ENCODE measurements at places on chromosomes 3 and 15.

GRCh38 chr15:61102281-61102680, 126.8 kb downstream of the RORA start:
- no peak for DNase-seq

- peak; percentile 40 for DNase-seq
Measured at GRCh38 chr15:71599418-71600151, 210.8 kb upstream of the NR2E3 start.

- no peak for DNase-seq
Measured at GRCh38 chr3:113534365-113534764, 2.0 kb downstream of the SIDT1 start.

- DNase-seq = no peak
Measured at GRCh38 chr3:16430717-16431630, 82.5 kb downstream of the RFTN1 start.

- no peak for DNase-seq
Measured at GRCh38 chr3:42667096-42667522, 13.6 kb downstream of the ZBTB47 start.

DNA sequence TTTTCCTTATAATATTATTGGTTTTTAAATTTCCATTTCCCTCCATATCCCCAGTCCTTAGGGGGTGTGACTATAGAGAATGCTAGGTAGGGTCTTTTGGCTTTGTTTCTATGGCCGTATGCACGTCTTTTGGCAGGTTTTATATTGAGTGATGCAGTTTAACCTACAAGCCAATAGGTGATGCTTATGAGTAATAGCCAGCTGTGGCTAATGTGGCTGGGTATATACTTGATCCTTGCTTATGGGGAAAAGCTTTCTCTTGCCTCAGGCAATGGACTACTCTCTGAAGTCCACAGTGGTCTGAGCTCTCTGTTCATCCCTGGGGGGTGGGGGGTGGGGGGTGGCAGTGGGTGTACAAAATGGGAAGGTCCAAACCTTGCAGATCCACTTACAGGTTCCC, 223.9 kb downstream of the MFSD1 start:
- no peak for DNase-seq

GRCh38 chr3:28198974-28199373, 42.4 kb upstream of the CMC1 start:
- DNase-seq = no peak

GRCh38 chr15:57272771-57273357, 103.4 kb upstream of the CGNL1 start:
- no peak for DNase-seq

DNA sequence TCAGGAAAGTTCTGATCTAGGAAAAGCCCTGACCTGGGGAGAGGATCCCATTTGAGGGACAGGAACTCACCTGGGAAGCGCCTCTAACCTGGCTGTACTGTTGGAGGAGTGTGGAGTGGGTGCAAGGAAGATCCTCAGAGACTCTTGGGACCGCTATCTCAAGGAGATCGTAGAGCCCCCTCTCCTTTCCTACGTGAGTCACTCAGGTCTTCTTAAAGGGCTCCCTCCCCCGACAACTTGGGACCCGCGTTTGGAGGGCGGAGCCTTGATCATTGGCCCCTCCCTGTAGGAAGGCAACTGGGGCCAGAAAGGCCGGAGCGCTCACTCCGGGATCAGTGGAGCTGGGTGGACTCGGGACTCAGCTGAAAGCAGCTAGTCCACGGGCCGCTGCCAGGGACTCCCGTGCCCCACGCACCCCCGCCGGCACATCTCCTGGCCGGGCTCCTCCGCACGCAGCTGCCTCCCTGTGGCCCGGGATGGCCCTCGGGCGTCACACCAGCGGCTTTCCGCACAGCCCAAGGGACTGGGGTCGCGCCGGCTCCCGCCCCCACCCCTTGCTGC, 520 bp downstream of the SLC26A6 start:
- DNase-seq = peak; percentile 28

DNA sequence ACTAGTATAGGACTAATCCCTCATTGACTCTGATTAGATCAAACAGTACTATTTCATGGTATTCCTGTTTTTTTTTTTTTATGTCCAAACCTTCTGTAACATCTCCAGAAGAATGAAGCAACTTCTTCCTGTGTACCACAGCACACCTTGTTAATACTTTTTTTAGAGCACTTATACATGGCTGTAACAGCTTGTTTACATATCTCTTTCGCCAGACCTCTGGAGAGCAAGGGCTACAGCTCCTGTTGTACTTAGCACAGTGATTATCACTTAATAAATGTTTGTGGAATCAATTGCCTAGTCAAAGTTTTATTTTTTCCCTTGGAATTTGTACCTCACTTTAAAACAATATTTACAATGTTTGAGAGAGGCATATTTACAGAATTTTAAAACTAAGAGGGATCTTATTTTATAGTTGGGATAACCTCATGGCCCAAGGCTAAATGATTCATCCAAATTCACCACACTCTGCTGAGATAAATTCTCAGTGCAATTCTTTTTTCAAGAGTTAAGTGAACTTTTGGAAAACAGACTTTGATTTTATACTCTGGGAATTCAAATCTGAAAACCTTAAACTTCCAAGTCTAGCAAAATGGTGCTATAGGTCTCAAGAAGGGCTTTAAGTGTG, 9.2 kb upstream of the GATM start:
- no peak for DNase-seq

GRCh38 chr3:187896646-187897045, 151.4 kb upstream of the BCL6 start:
- DNase-seq = no peak

DNA sequence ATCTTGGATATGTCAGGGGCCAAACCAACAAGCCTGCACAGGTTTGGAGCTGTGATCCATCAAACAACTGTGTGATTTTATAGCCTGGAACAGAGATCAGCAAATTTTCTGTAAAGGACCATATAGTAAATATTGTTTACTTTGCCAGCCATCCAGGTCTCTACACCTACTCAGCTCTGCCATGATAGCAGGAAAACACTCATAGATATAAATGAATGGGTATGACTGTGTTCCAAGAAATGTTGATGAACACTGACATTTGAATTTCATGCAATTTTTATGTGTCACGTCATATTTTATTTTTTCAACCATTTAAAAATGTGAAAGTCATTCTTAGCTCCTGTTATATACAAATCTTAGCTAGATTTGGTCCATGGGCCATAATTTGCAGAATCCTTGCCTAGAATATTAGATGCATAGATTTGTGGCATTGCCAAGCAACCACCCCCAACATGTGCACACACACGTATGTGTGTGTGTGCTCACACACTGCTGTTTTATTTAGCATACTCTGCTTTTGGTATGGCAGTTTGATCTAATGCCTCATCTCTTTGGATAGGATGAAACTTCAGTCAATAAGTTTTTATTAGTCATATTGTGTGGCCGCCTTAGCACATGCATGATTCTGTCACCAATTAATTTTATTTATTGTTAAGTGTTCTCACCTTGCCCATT, 6.4 kb downstream of the ATXN7 start:
- no peak for DNase-seq

GRCh38 chr3:147816752-147817151, 407.6 kb downstream of the ZIC1 start:
- peak; percentile 68 for DNase-seq

- DNase-seq = peak; percentile 14
Measured at GRCh38 chr3:156135921-156136638, 15.7 kb downstream of the KCNAB1 start.

DNA sequence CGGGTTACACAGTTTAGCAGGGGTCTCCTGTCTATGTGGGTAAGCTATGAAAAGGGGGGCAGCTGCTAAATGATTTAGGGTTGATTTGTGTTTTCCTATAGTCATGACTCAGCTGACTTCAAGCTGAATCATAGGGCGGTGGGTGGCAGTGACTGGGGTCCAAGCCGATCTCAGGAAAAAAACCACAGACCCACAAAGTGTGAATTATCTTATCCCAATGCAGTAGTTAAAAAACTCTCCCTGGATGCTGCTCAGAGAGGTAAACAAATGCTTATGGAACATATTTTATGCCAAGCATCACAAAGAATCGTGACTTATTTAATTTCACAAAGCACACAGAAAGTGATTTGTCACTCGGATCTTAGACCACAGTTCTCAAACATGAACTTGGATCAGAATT, 18.4 kb upstream of the TOPAZ1 start:
- no peak for DNase-seq

DNA sequence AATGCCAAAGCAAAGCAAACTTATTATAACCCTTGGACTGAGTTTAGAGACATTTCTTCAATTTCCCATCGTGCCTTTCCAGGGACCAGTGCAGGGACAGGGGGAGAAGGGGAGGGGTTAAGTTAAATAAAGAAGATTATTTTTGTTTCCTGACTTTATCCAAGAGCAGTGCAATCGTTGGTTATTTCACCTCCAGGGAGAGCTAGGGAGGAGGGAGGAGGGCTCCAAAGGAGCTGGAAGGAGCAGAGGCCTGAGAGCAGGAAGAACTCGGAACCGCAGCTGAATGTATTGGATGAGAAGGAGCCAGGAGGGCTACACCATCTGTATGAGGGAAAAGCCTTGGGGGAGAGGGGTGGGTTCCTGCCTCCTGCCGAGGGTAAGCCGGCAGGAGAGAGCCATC, 20.7 kb downstream of the HAPLN3 start:
- no peak for DNase-seq

- DNase-seq = no peak
Measured at GRCh38 chr3:53167418-53168174, 6.6 kb downstream of the PRKCD start.
